HL-60 (cell line): ENCODE measurements at places on chromosomes 3 and 15.

- DNase-seq: no peak
These were observed 681 bp downstream of the CTDSPL start for GRCh38 chr3:37862219-37862902.

DNA sequence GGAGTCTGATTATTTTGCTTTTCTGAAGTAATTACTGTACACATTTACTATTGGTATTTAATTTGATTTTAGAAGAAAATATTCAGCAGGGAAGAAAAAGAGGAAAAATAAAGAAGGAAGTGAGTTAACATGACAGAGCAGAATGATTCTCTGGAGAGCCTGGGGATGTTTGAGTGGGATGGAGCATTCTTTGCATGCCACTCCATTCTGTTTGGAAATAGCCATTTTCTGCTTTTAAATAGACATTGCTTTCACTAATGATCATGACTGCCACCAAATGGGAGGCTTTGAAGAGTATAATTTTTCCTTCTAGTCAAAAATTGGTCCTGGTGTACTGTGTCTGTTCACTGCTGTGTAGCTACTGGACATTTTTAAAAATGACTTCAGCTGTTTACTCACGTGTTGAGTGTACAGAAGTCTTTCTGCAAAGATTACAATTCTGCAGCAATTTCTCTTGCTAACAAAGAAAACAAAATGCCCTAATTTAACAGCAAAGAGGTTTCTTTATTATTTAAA lies 196.1 kb downstream of the RYR3 start:
- DNase-seq: no peak

DNA sequence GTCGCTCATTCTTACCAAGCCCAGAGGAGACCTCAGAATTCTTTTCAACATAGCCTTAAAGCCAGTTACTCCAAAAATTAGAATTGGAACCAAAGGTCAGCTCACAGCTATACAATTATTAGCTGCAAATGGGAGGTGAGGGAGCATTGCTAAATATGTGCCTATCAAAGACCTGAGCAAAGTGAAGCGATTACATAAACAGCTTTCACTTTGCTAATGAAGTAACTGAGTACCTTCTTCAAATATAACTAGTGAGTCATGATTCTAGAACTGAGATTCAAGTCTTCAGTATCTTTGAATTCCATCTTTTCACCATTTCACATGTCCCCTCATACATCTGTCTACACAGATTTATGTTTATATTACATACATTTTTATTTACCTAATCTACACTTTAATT lies 122.6 kb downstream of the P2RY1 start:
- DNase-seq: no peak

DNA sequence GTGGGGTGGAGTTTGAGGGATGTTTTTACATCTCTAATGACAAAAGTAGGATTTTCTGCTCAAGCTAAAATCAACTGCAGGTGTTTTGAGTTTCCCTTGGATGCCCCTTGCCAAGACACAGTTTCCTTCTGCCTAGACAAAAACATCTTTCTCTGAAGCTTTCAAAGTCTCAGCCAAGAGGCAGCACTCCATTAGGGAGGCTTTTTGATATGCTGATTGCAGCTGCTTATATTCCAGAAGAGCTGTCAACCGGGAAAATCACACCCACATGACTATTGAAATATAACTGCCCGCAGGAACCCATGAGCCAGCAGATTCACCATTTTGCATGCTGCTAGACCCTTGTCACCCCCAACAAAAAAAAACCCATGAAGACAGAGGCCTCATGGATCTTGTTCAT lies 27.5 kb upstream of the ZNF148 start:
- no peak for DNase-seq

GRCh38 chr15:35680951-35681350 lies 135.0 kb upstream of the DPH6 start:
- DNase-seq: no peak

DNA sequence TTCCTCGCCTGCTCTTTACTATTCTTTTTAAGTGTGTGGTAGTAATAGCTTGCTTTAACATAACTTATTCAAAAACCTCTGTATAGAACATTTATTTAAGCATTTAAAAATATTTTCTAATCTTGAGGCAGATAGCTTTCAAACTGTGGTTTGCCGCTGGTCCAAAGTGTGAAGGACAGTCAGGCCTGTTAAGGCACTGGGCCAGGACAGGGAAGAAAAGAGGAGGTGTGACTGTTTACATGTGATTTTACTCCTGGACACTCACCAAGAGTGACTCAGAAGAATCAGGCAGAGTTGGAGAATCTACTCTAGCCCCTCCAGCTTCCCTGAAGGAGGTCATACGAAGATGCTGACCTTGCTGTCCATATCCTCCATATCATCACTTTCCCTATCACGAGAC lies 44.7 kb downstream of the CEP152 start:
- no peak for DNase-seq

DNA sequence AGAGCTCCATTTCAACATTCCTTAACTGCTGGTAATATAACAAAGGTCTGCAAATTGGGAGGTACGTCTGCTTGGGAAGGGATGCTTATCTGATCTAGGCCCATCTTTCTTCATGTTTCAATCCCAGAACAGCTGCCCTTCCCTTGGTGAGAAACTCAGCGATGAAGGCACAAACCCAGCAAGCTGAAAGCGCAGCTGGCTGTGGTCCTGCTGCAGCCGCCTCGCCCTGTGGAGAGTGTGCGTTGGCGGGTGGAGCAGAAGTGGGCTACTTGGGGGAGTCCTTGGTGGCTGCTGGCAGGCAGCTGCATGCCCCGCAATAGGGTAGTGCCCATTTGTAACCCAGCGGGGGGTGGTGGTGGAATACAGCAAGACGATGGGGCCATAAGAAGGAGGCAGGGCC lies 160.6 kb upstream of the WNT5A start:
- DNase-seq: no peak

DNA sequence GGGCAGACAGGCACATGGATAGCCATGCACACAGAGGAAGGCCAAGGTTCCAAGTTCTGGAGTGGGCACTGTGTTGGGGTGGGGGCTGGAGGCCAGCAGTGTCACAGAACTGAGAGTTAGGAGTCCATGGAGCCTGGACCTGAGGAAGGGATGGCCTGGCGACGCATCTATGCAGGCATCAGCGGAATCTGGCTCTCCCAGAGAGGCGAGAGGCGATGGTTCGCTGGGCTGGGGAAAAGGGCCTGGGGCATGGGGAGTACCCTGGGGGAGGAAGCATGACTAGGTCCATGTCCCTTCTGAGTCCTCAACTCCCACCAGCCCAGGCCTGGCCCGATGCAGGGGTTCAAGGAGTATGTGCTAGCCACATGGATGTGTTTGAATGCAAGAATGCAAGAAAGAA lies 192.8 kb upstream of the LINGO1 start:
- no peak for DNase-seq

- no peak for DNase-seq
These were observed 226.8 kb downstream of the TBC1D5 start for GRCh38 chr3:17515445-17516234.

GRCh38 chr3:100213891-100214573 lies 46.8 kb upstream of the TBC1D23 start:
- DNase-seq: no peak

- DNase-seq: no peak
These were observed 6.7 kb downstream of the VGLL3 start for GRCh38 chr3:86984271-86984670.

DNA sequence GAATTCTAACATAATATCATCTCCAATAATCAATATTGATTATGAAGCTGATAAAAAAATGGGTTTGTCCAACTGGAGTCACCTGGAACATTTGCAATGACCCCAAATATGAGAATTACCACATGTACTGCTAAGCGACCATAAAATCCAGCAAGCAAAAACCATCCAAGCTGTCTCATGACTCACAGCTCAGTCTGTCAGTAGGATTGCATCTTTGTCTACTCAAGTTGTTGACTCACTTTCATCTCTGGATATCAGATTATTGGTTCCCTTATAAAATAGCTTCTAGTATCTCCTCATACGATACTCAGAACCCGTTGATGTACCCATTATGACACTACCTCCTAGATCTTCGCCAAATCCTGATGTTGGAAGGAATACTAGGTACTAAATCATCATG lies 209.8 kb upstream of the ATP11B start:
- no peak for DNase-seq

- DNase-seq: no peak
These were observed 964.7 kb downstream of the ROBO2 start for GRCh38 chr3:78004571-78004970.

GRCh38 chr3:69579306-69580041 lies 159.8 kb upstream of the MITF start:
- DNase-seq: no peak

GRCh38 chr15:74374648-74375302 lies 7.3 kb upstream of the CYP11A1 start:
- DNase-seq: no peak

- no peak for DNase-seq
These were observed 141.7 kb downstream of the MEIS2 start for GRCh38 chr15:36958606-36959005.

DNA sequence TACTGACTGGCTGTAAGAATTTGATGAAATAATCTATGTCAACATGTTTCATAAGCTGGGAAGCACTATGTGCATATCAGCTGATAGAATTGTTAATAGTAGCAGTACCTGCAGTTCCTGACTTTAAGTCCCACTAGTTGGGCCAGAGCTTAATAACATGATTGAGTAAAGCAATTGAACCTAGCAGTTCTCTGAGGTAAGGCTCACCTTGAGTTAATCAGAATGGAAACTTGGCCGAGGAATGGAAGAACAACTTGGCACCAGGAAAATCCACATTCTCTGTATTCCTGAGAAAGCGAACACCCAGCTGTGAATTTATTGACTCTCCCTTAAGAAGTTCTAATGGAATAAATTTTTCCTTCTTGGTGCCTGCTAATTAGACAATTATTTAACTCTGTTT lies 262.6 kb downstream of the IGSF11 start:
- no peak for DNase-seq

DNA sequence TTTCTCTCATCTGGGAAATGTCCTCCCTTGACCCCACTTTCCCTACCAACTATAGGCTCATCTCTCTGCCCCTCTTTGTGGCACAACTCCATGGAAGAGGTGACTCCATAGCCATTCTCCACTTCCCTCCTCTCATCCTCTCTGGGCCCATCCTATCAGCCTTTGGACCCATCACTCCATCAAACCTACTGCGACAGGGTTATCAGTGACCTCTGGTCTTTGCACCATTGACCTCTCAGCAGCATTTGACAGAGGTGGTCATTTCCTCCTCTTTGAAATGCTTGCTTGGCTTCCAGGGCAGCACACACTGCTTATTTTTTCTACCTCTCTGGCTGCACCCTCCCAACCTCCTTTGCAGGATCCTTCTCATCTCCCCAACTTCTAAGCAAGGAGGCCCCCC lies 113.1 kb upstream of the SLC25A36 start:
- no peak for DNase-seq

DNA sequence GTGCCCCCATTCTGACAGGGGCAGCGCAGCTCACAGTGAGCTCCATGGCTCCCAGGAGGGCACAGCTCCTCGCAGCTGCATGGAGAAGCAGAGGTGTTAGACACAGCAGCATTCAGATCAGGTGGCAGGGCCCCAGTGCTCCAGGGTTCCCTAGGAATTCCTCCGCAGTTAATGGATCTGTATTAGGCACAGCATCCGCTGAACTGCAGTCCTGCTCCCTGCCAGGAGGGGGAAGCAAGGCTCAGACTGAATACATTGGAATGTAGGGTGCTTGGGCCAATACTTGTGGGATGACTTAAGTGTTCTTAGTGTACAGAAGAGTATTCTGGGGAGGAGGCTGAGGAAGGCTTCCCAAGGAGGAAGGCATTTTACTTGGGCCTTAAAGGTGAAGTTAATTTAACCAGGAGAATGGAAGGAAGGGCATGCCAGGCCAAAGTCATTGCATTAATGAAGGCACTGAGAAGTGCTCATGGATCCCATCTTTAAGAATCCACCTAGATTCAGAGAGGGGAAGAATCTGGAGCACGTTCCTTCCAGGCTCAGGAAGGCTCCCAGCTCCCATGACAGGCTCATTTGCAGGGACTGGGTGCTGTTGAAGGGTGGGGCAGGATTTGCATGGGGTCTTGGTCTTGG lies 111.6 kb downstream of the RAB11A start:
- DNase-seq: no peak

GRCh38 chr3:26202169-26202568 lies 412.3 kb downstream of the OXSM start:
- DNase-seq: no peak

GRCh38 chr3:64264501-64265109 lies 39.3 kb upstream of the PRICKLE2 start:
- DNase-seq: no peak

GRCh38 chr3:44995142-44995770 lies 19.2 kb downstream of the EXOSC7 start:
- no peak for DNase-seq

GRCh38 chr3:78338405-78338804 lies 1298.5 kb downstream of the ROBO2 start:
- no peak for DNase-seq

- DNase-seq: no peak
These were observed 66.7 kb upstream of the GOLGA8B start for GRCh38 chr15:34650177-34650576.

DNA sequence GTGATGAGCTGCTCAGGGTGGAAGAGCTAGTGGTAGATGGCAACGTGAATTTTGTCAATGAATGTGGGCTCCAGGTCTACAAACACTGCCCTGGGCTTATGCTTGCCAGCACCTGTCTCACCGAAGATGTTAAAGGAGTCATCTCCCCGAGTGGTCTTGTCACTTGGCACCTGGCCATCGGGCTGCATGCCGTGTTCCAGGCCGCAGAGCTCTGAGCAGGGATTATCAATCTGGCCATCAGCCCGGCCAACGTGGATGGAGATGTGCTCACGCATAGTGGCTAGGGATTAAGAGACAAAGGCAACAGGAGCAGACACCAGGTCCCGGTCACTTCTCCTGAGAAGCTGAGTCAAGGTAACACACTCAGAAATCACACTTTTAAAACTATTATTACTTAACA lies 54.8 kb upstream of the ACTC1 start:
- no peak for DNase-seq

- no peak for DNase-seq
These were observed 87.5 kb downstream of the GAP43 start for GRCh38 chr3:115710799-115711198.

- DNase-seq: no peak
These were observed 774 bp upstream of the TMCO5A start for GRCh38 chr15:37933666-37934065.

DNA sequence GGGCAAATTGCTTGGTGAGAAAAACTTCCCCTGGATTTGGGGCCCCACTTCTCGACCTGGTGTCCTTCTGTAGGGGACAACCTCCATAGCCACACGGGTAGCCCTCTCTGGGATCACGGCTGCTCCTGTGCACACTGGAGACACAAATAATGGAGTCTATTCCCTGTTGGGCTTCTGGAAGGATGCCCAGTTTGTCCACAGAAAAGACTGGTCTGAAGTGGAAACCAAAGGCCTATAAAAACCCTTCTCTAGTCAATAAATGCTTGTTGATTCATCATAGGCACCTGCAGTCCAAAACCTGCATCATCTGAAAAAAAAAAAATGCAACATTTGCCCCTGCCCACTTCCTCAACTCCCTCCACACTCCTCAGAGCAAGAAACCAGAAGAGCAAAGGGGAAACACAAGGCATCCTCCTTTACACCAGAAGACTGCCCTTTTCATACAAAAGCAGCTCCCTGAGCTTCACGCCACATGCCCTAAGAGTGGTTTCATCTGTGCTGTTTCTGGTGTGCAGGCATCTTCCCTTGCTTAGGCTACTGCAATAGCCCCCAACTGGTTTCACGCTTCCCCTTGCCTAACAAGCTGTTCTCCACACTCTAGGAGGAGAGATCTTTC lies 36.3 kb downstream of the SRGAP3 start:
- DNase-seq: no peak
